ENCODE measurements at places on chromosomes 16 and 17.
A peak's percentile ranks its signal among the peaks of the same experiment; 100 is the strongest.

DNA sequence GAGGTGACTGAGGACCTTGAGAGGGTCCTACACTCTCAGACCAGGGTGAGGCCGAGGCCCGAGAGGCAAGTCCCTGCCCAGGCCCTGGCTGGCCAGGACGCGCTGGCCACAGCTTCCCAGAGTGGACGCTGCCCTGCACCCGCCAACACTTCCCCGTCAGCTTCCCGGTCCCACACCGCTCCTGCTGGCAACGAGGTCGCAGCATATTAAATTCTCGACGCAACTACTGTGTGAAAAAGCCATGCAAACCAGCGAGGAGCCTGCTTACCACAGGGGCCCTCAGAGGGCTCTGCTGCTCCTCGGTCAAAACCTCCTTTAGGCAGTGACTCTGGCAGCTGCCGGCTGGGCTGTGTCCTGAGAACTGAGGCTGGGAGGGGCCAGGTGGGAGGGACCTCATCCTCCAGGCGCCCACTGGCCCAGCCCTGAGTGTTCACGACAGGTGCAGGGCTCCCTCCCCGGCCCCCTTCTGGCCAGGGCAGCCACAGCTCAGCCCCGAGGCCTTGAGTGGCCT is 2.1 kb upstream of the TEX19 start:
- DNase-seq, result no peak

- DNase-seq, result peak; percentile 12
Observed at GRCh38 chr16:56667581-56668571, at the start of gene MT1G. TSS of gene MT1G (minus strand) at chr16:56668065. CDS start at chr16:56667993, 72 bp downstream.

- DNase-seq, result no peak
Observed at GRCh38 chr16:68994324-68994723, 111.1 kb upstream of the HAS3 start.

- DNase-seq, result peak; percentile 20
Observed at GRCh38 chr16:86669937-86670749, 91.8 kb downstream of the FOXL1 start.

GRCh38 chr17:44385287-44386181 is 3.9 kb downstream of the ITGA2B start:
- DNase-seq, result peak; percentile 68

- no peak for DNase-seq
Observed at GRCh38 chr17:75856062-75856756, 1.1 kb upstream of the WBP2 start.

Data from fibroblast of skin of right quadriceps (primary cell).